ENCODE measurements at places on chromosomes 11 and 22.

GRCh38 chr22:44379817-44380755, 67.3 kb upstream of the SHISAL1 start:
- H3K27ac ChIP-seq = no peak overlapping the region
- H3K4me3 ChIP-seq = no peak overlapping the region
- no peaks in the 10 kb centered on the region for H3K27me3 ChIP-seq
- no peaks in the 10 kb centered on the region for H3K36me3 ChIP-seq

- H3K4me1 ChIP-seq = no peaks in the 10 kb centered on the region
- H3K27ac ChIP-seq = no peak overlapping the region
- H3K4me3 ChIP-seq = no peak overlapping the region
- no peaks in the 10 kb centered on the region for H3K27me3 ChIP-seq
- no peaks in the 10 kb centered on the region for H3K36me3 ChIP-seq
These were observed 38.2 kb downstream of the OR10A6 start for GRCh38 chr11:7892840-7893254.

DNA sequence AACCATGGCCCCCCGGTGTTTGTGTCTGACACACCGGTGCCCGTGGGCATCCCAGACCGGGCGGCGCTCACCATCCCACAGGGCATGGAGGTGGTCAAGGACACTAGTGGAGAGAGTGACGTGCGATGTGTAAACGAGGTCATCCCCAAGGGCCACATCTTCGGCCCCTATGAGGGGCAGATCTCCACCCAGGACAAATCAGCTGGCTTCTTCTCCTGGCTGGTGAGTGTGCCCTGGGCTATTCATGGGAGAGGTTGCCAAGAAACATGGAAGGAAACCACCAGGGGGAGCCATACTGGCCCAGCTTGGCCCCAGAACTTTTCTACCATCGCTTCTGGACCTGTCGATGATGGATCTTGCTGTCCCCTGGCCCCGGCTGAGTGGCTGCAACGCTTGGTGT, 36.5 kb downstream of the PRDM11 start:
- H3K27ac ChIP-seq = no peak overlapping the region
- peaks cover 17% of the 10 kb centered on the region for H3K27me3 ChIP-seq
- peaks cover 17% of the 10 kb centered on the region for H3K36me3 ChIP-seq
- DNase-seq = no peak

- H3K27ac ChIP-seq = no peak overlapping the region
- no peaks in the 10 kb centered on the region for H3K36me3 ChIP-seq
- no peaks in the 10 kb centered on the region for H3K27me3 ChIP-seq
These were observed 25.6 kb downstream of the PAK1 start for GRCh38 chr11:77448269-77448668.

DNA sequence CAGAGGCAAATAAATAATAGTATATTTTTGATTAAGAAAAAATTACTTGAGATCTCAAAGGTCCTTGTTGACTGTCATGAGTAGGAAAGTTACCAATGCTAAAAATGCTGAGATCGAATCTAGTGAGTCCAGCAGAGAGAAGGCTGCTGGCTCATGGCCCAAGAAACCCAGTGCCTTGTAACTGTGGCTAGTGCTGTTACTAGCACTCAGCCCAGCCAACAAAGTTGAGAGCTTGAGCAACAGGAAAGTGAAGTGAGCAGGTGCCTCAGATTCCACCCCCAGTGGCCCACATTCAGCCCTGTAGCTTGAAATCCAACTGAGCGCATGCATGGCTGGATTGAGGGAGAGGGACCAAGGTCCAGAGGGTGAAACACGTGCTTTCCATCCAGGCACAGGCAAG, 398.2 kb downstream of the SHANK2 start:
- peaks cover 3% of the 10 kb centered on the region for H3K27me3 ChIP-seq
- H3K27ac ChIP-seq = no peak overlapping the region
- H3K4me1 ChIP-seq = no peaks in the 10 kb centered on the region
- DNase-seq = no peak
- no peak overlapping the region for H3K4me3 ChIP-seq
- H3K36me3 ChIP-seq = no peaks in the 10 kb centered on the region

- no peaks in the 10 kb centered on the region for H3K27me3 ChIP-seq
- H3K36me3 ChIP-seq = peaks cover 68% of the 10 kb centered on the region
- H3K4me3 ChIP-seq = no peak overlapping the region
- H3K4me1 ChIP-seq = peaks cover 2% of the 10 kb centered on the region
- H3K27ac ChIP-seq = no peak overlapping the region
These were observed 54.0 kb downstream of the MIAT start for GRCh38 chr22:26711205-26711963.

DNA sequence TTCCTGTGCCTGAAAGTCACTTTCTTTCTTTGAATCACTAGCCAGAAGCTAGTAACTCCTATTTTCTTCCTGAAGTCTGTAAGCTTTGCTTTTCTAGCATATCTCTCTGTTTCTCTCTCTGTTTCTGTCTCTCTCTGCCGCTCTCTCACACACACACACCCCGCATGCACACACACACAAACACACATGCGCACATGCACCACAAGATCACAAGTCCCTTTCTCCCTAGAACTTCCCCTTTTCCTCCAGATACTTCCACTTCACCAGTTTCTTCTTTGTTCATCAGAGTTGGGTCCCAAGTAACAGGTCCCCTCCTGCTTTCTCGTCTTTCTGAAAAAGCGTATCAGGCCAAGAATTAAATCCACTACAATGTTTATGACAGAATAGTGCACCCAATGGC, 148.5 kb upstream of the HSD17B12 start:
- H3K4me1 ChIP-seq = no peaks in the 10 kb centered on the region
- DNase-seq = no peak
- H3K27me3 ChIP-seq = peaks cover 14% of the 10 kb centered on the region
- H3K27ac ChIP-seq = no peak overlapping the region

GRCh38 chr11:126336138-126336541, 19.3 kb upstream of the ST3GAL4 start:
- no peak overlapping the region for H3K27ac ChIP-seq

- no peak for DNase-seq
- no peak overlapping the region for H3K27ac ChIP-seq
- H3K27me3 ChIP-seq = no peaks in the 10 kb centered on the region
- peaks cover 13% of the 10 kb centered on the region for H3K4me1 ChIP-seq
- H3K36me3 ChIP-seq = no peaks in the 10 kb centered on the region
These were observed 14.6 kb downstream of the C11orf21 start for GRCh38 chr11:2287091-2287490.

GRCh38 chr11:111570796-111571195, 30.3 kb downstream of the LAYN start:
- no peak for DNase-seq
- no peaks in the 10 kb centered on the region for H3K36me3 ChIP-seq
- no peaks in the 10 kb centered on the region for H3K4me1 ChIP-seq
- no peak overlapping the region for H3K27ac ChIP-seq
- H3K27me3 ChIP-seq = peaks cover 2% of the 10 kb centered on the region
- H3K4me3 ChIP-seq = no peak overlapping the region

DNA sequence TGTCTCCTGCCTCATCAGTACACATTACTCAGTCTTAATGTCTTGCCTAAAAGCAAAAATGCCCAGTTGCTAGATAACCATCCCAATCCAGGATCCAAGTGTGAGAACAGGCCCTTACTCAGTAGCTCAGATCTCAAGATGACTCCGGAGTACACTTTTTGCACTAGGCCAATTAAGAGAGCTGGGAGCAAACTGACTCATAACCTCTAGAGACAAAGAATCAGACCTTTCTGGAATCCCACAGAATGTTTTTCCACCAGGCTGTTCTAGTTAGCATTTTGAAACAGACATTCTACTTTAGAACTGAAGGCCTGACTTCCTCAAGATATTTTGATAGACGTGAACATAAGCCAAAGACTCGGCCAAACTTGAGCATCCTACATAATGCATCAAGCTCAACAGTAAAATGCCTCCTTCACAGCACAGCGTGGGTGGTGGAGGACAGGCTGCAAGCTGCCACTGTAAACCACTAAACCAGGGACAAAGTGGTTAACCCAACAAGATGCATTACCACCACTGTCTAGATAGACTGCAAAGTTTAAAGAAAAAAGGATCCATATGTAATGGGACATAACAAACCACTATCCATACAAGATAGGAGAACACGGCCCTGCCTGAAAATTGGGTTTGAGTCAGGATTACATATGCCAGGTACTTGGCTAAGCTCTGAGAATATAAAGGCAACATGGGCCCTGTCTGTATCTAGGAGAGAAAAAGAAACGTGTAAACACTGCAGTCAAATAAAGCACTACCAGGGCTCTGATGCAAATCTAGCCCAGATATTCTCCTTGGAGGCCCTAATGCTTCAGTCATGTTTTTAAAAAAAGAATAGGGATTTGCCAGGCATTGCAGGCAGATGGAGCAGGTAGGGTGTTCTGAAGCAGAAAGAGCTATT, 48.3 kb downstream of the MYH9 start:
- H3K4me3 ChIP-seq = no peak overlapping the region
- H3K27me3 ChIP-seq = no peaks in the 10 kb centered on the region
- no peak for DNase-seq
- H3K27ac ChIP-seq = peak overlapping the region; percentile 53
- peaks cover 98% of the 10 kb centered on the region for H3K36me3 ChIP-seq
- H3K4me1 ChIP-seq = peaks cover 100% of the 10 kb centered on the region

- H3K27ac ChIP-seq = no peak overlapping the region
- DNase-seq = no peak
- H3K27me3 ChIP-seq = no peaks in the 10 kb centered on the region
- peak overlapping the region; percentile 7 for H3K4me3 ChIP-seq
- H3K4me1 ChIP-seq = peaks cover 90% of the 10 kb centered on the region
These were observed 10.3 kb downstream of the CD81 start for GRCh38 chr11:2387266-2387987.

GRCh38 chr11:123581651-123582399, 72.6 kb downstream of the SCN3B start:
- no peak overlapping the region for H3K27ac ChIP-seq
- DNase-seq = no peak
- no peaks in the 10 kb centered on the region for H3K27me3 ChIP-seq
- peaks cover 14% of the 10 kb centered on the region for H3K4me1 ChIP-seq
- H3K4me3 ChIP-seq = no peak overlapping the region
- H3K36me3 ChIP-seq = peaks cover 3% of the 10 kb centered on the region

- H3K27me3 ChIP-seq = peaks cover 10% of the 10 kb centered on the region
- H3K36me3 ChIP-seq = no peaks in the 10 kb centered on the region
- H3K4me1 ChIP-seq = no peaks in the 10 kb centered on the region
- H3K4me3 ChIP-seq = no peak overlapping the region
- no peak for DNase-seq
- H3K27ac ChIP-seq = no peak overlapping the region
These were observed 35.8 kb downstream of the TNKS1BP1 start for GRCh38 chr11:57288771-57289579.

GRCh38 chr22:39234867-39235687, 9.7 kb downstream of the PDGFB start:
- H3K4me3 ChIP-seq = no peak overlapping the region
- DNase-seq = no peak
- H3K4me1 ChIP-seq = peaks cover 65% of the 10 kb centered on the region
- H3K27ac ChIP-seq = no peak overlapping the region
- H3K36me3 ChIP-seq = peaks cover 42% of the 10 kb centered on the region

- no peaks in the 10 kb centered on the region for H3K36me3 ChIP-seq
- H3K27ac ChIP-seq = no peak overlapping the region
- DNase-seq = no peak
- H3K4me1 ChIP-seq = peaks cover 15% of the 10 kb centered on the region
- no peak overlapping the region for H3K4me3 ChIP-seq
These were observed 14.9 kb upstream of the MIEF1 start for GRCh38 chr22:39486951-39487825.

- no peaks in the 10 kb centered on the region for H3K36me3 ChIP-seq
- peaks cover 25% of the 10 kb centered on the region for H3K27me3 ChIP-seq
- H3K27ac ChIP-seq = no peak overlapping the region
- no peak for DNase-seq
These were observed 5.8 kb downstream of the A4GALT start for GRCh38 chr22:42714768-42715390.

GRCh38 chr11:66068154-66068821, 1.8 kb upstream of the PACS1 start:
- H3K4me1 ChIP-seq = peaks cover 32% of the 10 kb centered on the region
- H3K27ac ChIP-seq = peak overlapping the region; percentile 81
- DNase-seq = peak; percentile 72
- no peaks in the 10 kb centered on the region for H3K27me3 ChIP-seq
- no peak overlapping the region for H3K4me3 ChIP-seq
- H3K36me3 ChIP-seq = peaks cover 67% of the 10 kb centered on the region

DNA sequence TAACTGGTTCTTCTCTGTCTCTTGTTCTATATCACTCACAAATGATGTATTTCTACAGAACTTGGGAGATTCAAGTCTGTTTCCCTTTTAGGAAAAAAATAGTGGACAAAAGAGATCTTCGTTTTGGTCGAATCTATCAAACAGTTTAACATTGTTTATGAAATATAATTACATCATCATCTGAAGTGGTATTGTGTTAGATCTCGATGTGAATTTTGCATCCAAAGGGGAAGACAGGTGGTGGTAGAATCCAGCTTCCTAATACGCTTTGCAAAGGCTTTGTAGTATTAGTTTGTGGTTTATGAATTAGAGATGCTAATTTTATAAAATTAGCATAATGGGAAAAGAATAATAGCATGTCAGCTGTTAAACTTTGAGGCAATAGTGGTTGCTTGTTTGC, 3.4 kb downstream of the SIK2 start:
- peaks cover 19% of the 10 kb centered on the region for H3K4me1 ChIP-seq
- no peak for DNase-seq
- H3K36me3 ChIP-seq = no peaks in the 10 kb centered on the region
- H3K27ac ChIP-seq = no peak overlapping the region
- H3K4me3 ChIP-seq = no peak overlapping the region

DNA sequence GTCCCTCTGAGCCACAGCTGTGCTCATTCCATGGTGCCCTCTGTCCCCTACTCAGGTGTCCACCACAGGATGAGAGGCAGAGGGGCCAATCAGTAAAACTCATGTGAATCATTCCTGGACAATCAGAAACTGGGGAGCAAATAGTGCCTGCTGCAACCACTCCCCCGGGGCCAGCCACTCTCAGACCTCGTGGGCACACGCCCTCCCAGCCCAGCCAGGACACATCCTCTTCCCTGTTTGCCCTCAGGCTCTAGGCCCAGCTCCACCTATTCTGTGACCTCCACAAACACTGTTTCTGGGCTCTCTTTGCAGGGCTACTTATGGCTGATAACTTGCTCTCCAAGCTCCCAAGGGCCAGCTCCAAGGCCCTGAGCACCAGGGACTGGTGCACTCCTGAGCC, 14.0 kb upstream of the KCTD14 start:
- H3K27ac ChIP-seq = no peak overlapping the region
- no peak for DNase-seq
- no peaks in the 10 kb centered on the region for H3K36me3 ChIP-seq
- H3K27me3 ChIP-seq = no peaks in the 10 kb centered on the region
- peaks cover 6% of the 10 kb centered on the region for H3K4me1 ChIP-seq

DNA sequence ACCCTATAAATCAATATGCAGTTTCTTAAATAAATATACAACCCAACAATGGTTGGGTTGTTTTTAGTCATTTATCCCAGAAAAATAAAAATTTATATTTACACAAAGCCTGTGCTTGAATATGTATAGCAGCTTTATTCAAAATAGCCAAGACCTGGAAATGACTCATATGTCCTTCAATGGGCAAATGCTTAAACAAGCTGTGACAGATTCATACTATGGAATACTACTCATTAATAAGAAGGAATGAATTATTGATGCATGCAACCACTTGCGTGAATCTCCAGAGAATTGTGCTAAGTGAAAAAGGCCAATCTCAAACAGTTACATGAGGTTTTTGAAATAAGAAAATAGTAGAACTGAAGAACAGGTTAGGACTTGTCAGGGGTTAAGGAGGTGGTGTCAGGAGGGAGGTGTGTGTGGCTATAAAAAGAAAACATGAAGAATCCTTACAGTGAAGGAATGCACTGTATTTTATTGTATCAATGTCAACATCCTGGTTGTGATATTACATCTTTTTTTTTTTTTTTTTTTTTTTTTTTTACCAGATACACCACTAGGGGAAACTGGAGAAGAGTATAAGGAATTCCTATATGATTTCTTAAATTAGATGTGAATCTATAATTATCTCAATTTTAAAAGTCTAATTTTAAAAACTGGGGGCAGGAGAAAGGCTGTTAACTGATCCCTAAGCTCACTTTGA, 82.4 kb upstream of the CD44 start:
- no peaks in the 10 kb centered on the region for H3K27me3 ChIP-seq
- no peak overlapping the region for H3K4me3 ChIP-seq
- no peaks in the 10 kb centered on the region for H3K36me3 ChIP-seq
- no peak overlapping the region for H3K27ac ChIP-seq
